BJ (cell line): ENCODE measurements at places on chromosomes 3 and 15. TPM values are rescaled to one million over a fixed set of nuclear protein-coding genes. Genes with fewer than 3 reads are reported as not detected.

DNA sequence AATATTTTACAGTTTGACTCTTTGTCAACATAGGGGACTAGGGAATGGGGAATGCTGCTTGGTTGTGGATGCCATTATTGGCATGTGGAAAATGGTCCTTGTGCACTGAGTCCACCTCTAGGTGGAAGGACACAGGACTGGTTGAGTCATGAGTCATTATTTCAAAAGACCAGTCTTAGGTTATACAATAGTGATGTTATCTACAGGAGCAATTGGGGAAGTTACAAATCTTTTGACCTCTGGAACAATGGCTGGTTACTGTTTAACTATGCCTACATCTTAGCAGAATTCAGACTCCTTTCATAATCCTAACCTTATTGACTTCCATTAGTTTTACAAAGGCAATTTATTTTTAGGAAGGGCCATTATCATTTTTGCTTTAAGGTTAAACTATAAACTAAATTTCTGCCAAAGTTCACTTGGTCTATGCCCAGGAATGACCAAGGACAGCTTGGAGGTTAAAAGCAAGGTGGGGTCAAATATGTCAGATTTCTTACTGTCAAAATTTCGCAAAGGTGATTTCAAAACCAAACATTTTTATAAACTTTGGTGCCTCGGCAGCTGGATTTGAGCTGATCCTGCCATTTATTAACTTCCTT lies 11.8 kb upstream of the CCR8 start:
- DNase-seq, result no peak

DNA sequence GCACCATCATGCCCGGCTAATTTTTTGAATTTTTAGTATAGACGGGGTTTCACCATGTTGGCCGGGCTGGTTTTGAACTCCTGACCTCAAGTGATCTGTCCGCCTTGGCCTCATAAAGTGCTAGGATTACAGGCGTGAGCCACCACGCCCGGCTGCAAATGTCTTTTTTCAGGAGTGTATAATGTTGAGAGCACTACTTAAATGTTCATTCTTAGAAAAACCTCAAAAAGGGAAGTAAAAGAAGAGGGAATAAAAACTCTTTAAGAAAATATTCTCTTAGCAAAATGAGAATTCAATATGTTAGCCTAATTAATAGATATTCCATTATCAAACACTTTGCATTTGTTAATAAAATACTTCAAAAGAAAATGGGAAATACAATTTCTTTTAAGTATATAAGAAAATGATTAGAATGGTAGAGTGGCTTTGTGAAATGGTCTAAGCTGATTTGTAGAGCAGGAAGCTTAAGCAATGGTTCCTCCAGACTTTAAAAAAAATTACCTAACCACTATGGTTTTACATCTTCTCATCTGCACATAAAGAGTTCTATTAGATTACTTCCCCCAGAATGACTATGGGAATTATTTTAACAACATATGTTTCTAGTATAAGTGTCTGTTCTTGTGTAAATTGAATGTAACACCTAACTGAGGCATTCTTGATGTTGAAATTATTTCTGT lies 226.7 kb upstream of the ALCAM start:
- no peak for DNase-seq

The PP2D1 gene
- polyA plus RNA-seq, result not detected in 2 replicates

DNA sequence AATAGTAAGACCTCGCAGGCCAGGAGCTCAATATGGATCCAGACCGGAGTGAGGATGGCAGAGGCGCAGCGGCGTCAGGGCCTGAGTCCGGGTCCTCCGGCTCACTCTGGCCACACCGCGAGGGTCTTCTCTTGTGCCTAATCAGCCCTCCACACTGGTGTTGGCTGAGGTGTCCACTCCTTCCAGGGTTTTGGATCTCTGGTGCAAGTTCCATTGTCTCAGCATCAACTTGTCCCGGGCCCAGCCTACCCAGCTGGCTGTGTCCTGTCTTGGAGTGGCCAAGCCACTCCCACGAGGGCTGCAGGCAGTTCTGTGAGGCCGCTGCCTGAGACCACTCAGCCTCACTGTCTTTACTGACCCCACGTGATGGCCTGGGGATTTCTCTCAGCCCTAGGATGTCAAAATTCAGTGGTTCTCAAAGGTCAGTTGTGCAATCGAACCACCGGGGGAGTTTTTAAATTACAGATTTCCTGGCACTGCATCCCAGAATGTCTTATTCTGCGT lies 12.6 kb upstream of the GOLGA6L7 start:
- DNase-seq, result no peak

The NOX5 gene
- 0.50 and 0.86 TPM in 2 replicates for polyA plus RNA-seq

- no peak for DNase-seq
These were observed 82.0 kb upstream of the ATP11B start for GRCh38 chr3:182711261-182711683.

The FMN1 gene
- polyA plus RNA-seq, result 2.6 and 3.5 TPM in 2 replicates
